ENCODE measurements at places on chromosomes 4 and X. TPM values are rescaled to one million over a fixed set of nuclear protein-coding genes. Genes with fewer than 3 reads are reported as not detected.

DNA sequence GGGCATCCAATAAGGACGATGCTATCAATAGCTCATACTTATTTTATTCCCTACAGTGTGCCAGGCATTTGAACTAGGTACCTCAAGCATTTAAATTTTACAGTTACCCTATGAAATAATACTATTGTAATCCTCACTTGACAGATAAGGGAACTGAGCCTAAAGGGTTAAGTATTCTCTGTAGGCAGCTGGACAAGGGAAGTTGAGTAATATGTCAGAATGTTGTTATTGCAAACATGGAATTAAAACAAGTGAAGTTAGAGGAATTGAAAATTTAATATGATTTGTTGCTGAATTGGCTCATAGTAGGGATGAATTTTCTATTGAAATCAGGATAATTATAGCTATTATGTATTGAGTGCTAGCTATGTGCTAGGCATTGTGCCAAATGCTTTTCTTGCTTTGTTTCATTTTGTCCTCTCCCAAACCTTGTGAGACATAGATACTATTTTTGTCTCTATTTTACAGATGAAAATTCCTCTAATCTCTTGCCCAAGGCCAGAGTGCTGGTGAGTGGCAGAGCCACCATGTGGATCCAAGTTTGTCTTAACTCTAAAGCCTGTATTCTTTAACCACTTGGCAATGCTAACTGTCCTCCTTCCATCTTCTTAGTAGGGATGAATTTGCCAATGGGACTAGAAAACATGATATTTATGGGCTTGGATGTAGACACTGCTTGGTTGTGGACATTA is 58.1 kb downstream of the TMEM164 start:
- no peak overlapping the region for H3K4me3 ChIP-seq
- H3K27ac ChIP-seq = no peak overlapping the region
- H3K27me3 ChIP-seq = no peaks in the 10 kb centered on the region
- DNase-seq = peak; percentile 25

- no peak overlapping the region for H3K27ac ChIP-seq
- H3K4me1 ChIP-seq = no peaks in the 10 kb centered on the region
- no peaks in the 10 kb centered on the region for H3K27me3 ChIP-seq
- no peak for DNase-seq
- H3K36me3 ChIP-seq = no peaks in the 10 kb centered on the region
- H3K4me3 ChIP-seq = no peak overlapping the region
These were observed 181.0 kb downstream of the DCTD start for GRCh38 chr4:182736207-182736606.

DNA sequence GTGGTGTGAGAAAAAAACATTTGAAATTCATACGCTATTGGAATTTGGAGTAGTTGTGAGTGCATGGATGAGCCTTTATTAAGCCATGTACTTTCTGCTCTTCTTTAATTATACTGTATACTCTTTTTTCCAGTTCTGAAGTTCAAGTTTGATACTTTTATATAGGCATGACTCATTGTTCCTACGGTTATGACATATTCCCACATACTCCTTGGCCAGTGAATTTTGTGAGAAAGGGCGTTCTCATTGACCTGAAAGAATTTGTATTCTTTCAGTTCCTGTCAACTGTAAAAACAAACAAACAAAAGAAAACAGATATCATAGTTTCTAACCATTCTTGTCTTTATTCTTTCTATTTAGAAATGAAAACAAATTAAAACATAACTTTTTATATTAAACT is 407.3 kb downstream of the MAPK10 start:
- H3K4me3 ChIP-seq = no peak overlapping the region
- H3K27ac ChIP-seq = no peak overlapping the region
- no peaks in the 10 kb centered on the region for H3K27me3 ChIP-seq
- H3K36me3 ChIP-seq = no peaks in the 10 kb centered on the region

- no peak overlapping the region for H3K27ac ChIP-seq
- no peak overlapping the region for H3K4me3 ChIP-seq
- no peak for DNase-seq
- no peaks in the 10 kb centered on the region for H3K4me1 ChIP-seq
- H3K36me3 ChIP-seq = no peaks in the 10 kb centered on the region
These were observed 25.7 kb downstream of the CXCL13 start for GRCh38 chr4:77631276-77631675.

DNA sequence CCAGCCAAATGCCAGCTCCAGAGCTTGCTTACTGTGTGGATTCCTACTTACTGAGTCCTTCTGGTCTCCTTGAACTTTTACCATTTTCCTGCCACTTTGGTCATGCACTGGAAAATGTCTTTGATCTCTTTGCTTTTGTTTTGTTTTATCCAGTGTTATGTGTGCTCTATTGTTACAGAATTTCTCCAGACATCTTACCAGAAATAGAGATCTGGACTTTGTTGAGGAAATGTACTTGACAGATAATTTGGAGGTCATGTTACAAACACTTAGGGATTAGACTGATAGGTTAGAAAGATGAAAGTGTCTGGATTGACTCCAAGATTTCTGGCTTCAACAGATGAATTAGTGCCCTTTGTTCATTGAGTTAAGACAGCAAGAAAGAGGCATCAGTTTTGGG is 5.7 kb upstream of the ZNF330 start:
- H3K27me3 ChIP-seq = no peaks in the 10 kb centered on the region
- no peak overlapping the region for H3K27ac ChIP-seq
- H3K4me3 ChIP-seq = no peak overlapping the region
- H3K4me1 ChIP-seq = no peaks in the 10 kb centered on the region

GRCh38 chr4:155659176-155659575 is 7.5 kb upstream of the GUCY1A1 start:
- DNase-seq = no peak
- no peaks in the 10 kb centered on the region for H3K36me3 ChIP-seq
- H3K4me1 ChIP-seq = no peaks in the 10 kb centered on the region
- no peaks in the 10 kb centered on the region for H3K27me3 ChIP-seq
- no peak overlapping the region for H3K4me3 ChIP-seq

DNA sequence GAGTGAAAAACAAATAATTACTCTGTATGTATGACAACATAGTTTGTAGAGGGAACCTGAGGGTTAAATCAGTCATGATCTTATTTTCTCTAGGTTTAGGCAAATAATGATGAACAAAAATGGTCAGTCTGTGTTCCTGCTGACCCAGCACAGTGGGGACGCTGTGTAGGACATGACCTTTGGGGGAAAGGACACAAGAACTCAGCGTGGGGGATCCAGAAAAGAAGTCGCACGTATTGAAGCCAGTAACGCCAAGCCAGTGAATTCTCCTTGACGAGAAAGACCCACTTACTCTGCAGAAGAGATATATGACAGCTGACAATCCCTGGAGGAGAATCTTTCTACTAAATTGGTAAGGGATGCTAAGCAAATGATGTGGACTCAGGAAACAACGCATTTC is 36.6 kb downstream of the HELT start:
- H3K27ac ChIP-seq = no peak overlapping the region
- H3K4me1 ChIP-seq = no peaks in the 10 kb centered on the region
- H3K27me3 ChIP-seq = no peaks in the 10 kb centered on the region
- DNase-seq = no peak
- no peaks in the 10 kb centered on the region for H3K36me3 ChIP-seq

- H3K4me1 ChIP-seq = peaks cover 65% of the 10 kb centered on the region
- H3K36me3 ChIP-seq = no peaks in the 10 kb centered on the region
- H3K4me3 ChIP-seq = no peak overlapping the region
- H3K27me3 ChIP-seq = no peaks in the 10 kb centered on the region
- H3K27ac ChIP-seq = peak overlapping the region; percentile 84
These were observed 107.3 kb downstream of the ARHGAP10 start for GRCh38 chr4:147839200-147839599.

DNA sequence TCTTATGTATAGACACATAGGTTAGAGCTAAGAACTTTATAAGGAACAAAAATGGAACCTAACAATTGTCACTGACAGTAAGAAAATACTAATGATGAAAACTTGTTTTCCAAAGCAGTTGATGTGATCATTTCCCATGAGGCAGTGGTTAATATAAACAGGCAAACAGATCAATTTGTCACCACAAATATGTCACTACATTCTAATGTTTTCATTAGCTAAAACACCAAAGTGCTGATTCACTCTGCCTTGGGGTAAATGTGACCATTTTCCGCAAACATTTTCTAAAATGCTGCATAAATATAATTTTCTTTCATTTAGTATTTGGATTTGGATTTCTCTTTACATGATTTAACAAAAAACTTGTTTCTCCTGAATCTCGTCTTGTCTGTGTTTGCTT is 408.9 kb upstream of the CTSO start:
- H3K27me3 ChIP-seq = no peaks in the 10 kb centered on the region
- H3K4me1 ChIP-seq = no peaks in the 10 kb centered on the region
- no peaks in the 10 kb centered on the region for H3K36me3 ChIP-seq
- no peak for DNase-seq
- no peak overlapping the region for H3K27ac ChIP-seq

DNA sequence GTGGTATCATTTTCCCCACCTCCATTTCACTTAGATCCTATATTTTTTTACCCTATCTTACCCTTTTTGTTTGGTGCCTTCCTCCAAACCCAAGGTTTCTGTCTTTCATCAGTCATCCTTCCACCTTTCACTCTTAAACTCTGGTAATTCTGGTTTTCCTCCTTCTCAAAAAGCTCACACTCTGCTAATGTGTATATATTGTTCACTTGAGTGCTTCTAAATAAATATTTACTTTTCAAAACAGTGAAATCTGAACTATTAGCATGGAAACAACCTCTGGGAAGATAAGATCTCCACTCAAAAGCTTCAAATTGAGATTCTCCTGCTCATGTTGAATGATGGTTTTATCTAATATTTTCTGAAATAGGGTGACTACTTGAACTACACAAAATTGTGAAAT is 21.5 kb downstream of the XIAP start:
- H3K4me1 ChIP-seq = no peaks in the 10 kb centered on the region
- H3K4me3 ChIP-seq = no peak overlapping the region
- H3K27ac ChIP-seq = no peak overlapping the region
- no peaks in the 10 kb centered on the region for H3K27me3 ChIP-seq

ENPEP gene
- 1.7 TPM for total RNA-seq

CFP gene
- total RNA-seq = 1.9 TPM

REPS2 gene
- 13.2 TPM for total RNA-seq

CCDC120 gene
- 11.2 TPM for total RNA-seq

SLC6A14 gene
- not detected for total RNA-seq

PNMA3 gene
- 28.2 TPM for total RNA-seq

HEPH gene
- 10.8 TPM for total RNA-seq

SPATA18 gene
- total RNA-seq = 139 TPM
